Fibroblast of the aortic adventitia (primary cell): ENCODE measurements at places on chromosomes 1 and 21.

GRCh38 chr1:206663832-206664652 is 20.7 kb upstream of the MAPKAPK2 start:
- DNase-seq: peak; percentile 79

- DNase-seq: peak; percentile 65
These were observed 27.5 kb upstream of the COL9A2 start for GRCh38 chr1:40344597-40344996.

DNA sequence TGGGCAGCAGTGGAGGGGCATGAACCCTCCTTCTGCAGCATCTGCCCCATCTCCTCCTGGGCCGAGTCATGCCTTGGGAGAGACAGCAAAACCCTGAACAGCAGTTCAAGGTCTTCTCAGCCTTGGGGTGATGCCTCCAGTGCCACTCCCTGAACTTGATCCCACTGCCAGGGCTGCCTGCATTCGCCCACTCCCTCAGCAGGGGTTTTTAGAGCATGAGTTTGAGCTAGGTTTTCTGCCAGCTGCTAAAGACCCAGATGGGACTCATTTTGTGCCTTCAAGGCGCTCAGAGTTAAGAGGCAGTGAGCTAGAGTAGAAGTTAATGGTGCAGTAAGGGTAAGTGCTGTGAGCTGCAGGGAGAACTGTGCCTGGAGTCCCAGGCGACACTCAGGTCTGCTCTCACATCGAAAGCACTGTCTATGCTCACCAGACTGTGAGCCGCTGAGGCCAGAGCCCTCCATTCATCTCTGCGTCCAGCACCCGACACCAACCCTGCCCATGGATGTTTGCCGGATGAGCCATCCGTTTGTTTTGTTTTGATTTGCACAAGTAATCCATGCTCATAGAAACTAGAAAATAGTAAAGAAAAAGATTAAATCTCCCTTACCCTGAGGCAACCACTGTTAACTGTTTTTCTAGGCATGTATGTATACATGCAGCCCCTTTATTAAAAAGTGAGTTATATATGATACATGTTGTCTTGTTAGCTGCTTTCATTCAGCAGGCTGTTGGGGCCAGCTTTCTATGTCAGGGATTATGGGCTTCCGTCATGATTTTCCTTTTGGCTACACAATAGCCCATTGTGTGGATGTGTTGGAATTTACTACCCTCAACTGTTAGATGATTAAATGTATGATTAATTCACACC is 67.8 kb downstream of the VPS26C start:
- peak; percentile 17 for DNase-seq

DNA sequence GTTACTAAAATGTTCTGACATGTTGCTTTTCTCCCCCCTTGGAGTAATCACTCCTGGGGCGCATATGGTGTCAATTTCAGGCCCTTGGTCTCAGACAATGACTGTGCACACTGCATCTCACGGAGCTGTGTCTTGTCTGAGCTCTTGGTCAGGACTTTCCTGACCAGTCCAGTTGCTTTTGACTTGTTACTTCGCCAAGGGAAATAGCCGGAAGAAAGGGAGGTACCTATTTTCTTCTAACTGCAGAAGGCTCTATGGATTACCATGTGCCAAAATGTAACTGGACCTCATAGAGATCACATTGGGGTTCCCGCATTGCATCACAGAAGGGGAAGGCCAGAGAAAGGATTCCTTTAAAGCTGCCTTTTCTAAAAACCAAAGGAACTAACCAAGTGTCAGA is 68.6 kb downstream of the SPAG17 start:
- DNase-seq: peak; percentile 69

- peak; percentile 19 for DNase-seq
These were observed 40.9 kb downstream of the ALPL start for GRCh38 chr1:21550097-21550496.

DNA sequence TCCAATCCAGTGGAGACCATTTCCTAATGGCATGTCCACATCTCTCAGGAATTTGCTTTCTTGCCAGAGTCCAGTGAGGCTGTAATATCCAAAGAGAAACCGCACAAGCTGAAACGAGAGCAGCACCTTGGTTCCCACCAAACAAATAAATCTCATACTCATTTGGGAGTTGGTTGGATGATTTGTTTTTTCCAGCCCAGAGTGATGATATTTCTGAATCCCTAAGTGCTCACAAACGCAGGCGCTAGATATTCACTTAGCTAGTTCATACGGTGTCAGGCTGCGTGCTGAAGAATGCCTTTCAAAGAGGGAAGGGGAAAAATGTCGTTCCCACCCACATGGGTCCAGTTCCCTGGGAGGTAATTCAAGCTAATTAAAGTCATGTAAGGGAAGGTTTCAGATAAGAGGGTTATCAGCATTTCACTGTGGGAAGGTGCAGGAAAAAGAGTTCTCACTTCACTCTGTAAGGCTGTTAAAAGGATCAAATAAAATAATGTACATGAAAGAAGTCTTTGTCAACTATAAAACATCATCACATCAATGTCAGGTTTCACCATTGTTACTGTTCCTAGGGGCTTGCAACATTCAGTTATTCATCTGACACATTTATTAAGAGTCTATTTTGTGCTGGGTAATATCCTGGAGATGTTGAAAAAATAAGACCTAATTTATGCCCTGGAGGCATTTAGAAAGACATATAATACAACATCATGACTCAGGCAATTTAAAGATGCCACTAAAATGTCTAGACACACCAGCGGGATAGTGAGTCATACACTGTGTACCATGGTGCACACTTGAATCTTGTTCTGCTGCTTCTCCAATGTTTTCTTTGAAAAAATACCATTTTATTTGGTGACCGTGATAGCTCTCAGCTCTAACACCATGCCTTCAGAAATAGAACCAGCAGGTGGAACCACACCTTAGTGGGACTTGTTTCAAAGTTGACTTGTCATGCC is 19.3 kb downstream of the DPT start:
- DNase-seq: peak; percentile 91

DNA sequence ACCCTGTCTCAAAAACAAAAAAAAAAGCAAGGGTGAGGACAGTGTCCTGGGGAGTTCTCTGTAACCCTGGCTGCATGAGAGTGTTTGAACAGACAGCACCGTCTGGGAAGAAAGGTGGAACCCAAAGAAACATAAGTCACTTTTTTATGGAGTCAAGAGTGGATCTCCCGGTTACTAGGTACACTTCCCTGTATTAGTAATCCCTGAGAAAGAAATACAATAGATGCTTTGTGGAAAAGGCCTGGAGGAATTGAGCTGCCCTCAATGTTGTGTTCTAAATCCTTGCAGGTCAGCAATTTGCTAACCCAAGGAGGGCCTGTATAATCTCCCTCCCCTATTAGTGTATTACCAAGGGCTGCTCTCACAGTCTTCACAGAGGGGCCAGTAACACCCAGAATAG is 16.6 kb downstream of the DEGS1 start:
- DNase-seq: no peak

DNA sequence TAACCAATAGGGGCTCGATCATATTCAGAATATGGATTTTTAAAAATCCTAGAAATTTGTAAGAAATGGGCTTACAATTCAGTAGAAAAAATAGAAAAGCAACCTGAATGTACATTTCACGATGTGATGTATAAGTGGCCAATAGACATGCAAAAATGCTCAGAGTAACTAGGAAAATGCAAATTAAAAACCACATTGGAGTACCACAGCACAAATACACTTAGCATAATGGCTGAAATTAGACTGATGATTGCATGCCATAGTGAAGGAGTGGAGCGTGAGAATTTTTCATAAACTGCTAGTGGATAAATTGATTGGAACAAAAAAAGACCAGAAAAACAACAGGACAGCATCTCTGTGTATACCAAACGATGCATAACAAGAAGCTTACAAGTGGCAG is 102.3 kb downstream of the DYRK1A start:
- DNase-seq: no peak

DNA sequence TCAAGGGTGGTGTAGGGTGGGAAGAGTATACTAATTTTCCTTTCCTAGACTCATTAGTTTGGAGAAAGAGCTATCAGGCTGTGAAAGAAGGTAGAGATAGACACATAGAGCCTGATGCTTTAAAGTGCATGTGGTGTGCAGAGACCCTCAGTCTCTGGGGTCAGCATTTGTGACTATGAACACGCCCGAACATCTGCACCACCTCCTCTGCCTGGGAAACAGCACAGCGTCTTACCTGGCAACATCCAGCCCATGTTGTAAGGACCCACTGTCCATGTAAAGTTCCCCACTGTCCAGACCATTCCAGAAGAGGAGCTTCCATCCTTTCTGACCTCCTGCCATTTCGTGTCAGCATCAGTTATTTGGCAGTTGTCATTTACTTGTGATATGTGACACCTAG is 83.4 kb downstream of the KCND3 start:
- DNase-seq: no peak

DNA sequence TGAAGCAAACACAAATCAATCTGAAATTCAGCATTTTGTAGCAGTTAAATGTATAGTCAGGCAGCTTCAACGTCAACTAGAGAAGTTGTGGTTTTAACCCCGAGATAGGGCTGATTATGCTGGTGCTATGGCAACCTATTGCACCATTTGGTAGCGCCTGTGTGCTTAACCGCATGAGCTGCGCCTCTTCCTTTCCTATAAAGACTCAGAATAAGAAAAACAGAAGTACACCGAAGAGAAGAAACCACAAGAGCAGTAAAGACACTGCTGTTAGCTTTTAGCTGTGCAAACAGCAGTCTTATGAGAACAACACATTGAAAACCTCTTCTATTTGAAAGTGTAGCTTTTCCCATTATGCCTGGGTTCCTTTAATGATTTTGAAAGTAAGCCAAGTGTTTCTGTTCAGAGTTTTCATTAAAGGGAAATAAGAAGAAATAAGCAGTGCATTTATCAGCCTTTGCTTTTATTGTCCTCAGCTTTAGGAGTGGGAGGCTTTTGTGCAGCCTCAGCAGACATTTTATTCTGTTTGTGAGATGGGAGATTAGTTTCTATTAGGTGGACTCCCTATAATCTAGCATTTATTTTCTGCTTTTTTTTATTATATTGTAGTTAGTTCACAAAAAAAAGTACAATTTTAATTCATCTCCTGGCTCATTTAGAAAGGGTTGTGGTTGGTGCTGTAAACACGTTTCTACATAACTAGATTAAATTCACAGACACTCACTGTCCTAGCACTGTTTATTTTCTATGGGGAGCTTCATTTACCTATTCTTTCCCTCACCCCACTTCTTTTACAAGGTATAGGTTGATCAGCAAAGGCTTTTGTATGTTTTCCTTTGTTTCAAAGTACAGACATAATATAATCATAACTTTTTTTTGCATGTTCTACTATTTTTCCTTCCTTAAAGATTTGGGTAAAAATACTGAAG is 43.3 kb downstream of the PTPRC start:
- peak; percentile 89 for DNase-seq

DNA sequence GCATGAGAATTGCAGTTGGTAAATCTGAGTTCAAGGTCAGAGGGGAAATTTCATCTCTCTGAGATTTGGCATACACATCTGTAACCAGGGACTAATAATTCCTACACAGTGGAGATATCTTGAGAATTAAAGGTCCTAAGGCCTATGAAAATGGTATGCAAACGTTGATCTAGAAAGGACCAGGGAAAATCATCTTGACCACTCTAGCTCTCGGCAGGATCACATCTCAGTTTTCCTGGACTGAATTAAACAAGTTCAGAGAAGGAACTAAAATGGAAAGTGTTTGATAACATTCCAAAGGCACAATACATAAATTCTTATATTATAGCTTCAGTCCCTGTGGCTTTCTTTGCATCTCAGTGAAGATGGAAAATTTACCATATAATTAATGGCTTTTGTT is 28.5 kb upstream of the SIPA1L2 start:
- DNase-seq: no peak

GRCh38 chr1:101025283-101025656 is 314 bp downstream of the DPH5 start:
- DNase-seq: no peak

GRCh38 chr1:44505210-44505993 is 100.3 kb downstream of the RNF220 start:
- peak; percentile 73 for DNase-seq

GRCh38 chr1:221712198-221712684 is 29.6 kb downstream of the DUSP10 start:
- peak; percentile 83 for DNase-seq

DNA sequence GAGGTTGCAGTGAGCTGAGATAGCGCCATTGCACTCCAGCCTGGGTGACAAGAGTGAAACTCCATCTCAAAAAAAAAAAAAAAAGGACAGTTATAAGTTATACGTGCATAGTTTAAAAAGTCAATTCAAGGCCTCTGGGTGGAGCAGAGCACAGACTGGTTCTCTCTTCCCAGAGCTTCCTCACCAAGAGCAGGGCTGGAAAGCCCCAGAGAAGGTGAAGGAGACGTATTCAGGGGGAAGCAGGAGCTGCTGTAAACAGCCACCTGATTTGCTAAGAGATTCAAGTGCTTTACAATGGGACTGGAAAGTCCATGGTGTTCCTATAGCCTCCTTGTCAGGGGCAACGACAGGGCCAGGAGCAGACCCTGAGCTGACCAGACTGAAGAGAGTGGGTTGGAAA is 85.0 kb upstream of the LYST start:
- DNase-seq: no peak

DNA sequence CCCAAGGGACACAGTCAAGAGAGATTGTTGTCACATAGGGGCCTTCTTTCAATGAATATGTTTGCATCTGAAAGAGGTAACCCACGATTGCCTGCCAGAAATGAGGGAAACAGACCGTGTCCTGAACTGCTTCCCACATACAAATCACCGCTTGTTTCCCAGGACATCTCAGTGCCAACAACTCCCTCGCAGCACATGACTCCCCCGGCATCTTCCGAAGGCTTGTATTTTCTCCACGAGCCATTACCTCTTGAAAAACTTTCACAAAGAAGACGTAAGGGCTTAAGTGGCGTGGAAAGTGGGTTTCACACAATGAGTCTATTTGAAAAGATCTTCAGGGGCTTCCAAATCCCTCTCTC is 31.6 kb upstream of the PDE9A start:
- DNase-seq: no peak

- DNase-seq: peak; percentile 62
These were observed 9.0 kb downstream of the NPPA start for GRCh38 chr1:11838349-11839272.

DNA sequence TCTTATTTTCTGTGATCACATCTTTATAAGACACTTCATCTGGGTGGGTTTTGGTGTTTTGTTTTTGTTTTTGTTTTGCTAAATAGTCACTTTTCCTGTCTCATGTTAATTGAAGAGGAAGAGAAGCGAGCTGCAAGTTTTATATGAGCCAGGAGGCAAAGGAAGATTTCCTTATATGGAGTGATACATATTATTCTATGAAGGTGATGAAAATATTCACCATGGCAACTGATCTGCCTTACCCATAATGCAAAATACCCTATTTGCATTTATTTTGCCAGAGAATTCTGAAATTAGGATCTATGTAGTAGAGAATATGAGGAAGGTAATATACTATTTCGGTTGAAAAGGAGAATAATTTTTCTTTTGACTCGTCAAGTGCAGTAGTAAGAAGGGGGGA is 13.9 kb downstream of the CXADR start:
- no peak for DNase-seq

DNA sequence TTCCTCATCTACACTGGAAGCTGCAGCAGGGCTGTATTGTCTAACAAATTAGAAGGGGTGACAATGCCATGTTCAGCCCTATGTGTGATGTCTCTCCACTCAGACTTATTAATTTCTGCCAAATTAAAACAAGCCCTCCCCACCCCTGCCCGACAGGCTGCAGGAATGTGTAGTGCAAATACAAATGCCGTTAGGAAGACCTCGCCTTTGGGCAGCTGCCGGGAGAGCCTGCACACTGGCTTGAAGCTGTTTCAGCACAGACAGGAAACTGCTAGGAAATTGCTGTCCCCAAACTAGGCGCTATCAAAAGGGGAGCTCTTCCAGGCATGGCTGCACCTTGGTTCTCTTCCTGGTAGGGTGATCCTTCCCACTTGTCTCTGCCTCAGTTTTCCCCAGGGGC is 135.2 kb downstream of the ELAVL4 start:
- no peak for DNase-seq
